ENCODE measurements at places on chromosomes 1 and 21.

DNA sequence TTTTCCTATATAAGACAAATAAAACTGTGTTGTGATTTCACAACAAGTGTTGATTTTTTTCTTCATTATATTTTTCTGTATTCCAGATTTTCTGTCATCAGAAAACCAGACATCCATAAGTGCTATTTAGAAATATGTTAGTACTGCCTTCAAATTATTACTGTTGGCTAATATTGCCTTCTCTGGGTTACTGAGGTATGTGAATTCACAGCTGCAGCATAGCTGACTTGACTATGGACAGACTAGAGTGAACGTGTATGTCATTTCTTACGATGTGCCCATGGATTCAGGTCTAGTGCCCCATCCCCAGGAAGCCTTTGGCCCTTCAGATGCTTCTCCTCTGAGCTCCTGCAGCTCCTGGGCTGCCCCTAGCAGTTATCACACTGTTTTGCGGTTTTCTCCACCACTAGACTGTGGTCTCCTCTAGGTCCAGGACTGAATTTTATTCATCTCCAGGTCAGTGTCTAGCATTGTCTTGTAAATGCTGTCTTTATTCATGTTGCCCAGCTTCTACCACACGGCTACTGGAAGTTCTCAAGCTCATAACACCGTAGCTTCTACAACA is 118.5 kb downstream of the FGGY start:
- no peak for DNase-seq

DNA sequence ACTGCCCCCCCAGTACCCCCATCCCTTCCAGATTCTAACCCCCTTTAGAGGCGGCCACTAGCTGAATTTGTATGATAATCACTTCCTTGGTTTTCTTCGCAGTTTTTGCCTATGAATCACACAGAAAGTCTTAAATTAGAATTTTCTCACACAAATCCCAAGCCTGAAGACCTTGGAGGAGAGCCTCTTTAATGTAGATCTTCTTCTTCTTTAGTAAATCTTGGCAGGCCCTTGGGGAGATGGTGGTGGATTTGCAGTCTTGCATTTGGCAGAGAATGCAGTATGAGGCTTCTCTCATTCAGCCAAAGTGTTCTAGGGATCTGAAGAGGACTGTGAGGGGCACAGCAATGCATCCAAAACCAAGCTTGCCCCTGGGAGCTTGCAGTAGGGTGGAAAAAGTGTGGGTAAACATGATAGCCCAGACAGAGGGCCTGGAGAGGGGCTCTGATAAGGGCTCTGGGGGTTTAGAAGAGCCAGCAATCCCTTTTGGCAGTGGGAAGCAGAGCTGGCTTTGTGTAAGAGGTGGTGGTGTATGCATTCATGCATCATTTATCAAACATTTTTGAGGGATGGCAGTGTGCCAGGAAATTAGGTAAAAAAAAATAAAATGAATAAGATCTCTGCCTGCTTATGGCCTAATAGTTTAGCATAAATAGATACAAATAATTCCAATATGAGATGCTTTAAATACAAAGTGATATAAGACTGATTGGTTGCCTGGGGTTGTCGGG is 7.7 kb upstream of the CDC42 start:
- no peak for DNase-seq

DNA sequence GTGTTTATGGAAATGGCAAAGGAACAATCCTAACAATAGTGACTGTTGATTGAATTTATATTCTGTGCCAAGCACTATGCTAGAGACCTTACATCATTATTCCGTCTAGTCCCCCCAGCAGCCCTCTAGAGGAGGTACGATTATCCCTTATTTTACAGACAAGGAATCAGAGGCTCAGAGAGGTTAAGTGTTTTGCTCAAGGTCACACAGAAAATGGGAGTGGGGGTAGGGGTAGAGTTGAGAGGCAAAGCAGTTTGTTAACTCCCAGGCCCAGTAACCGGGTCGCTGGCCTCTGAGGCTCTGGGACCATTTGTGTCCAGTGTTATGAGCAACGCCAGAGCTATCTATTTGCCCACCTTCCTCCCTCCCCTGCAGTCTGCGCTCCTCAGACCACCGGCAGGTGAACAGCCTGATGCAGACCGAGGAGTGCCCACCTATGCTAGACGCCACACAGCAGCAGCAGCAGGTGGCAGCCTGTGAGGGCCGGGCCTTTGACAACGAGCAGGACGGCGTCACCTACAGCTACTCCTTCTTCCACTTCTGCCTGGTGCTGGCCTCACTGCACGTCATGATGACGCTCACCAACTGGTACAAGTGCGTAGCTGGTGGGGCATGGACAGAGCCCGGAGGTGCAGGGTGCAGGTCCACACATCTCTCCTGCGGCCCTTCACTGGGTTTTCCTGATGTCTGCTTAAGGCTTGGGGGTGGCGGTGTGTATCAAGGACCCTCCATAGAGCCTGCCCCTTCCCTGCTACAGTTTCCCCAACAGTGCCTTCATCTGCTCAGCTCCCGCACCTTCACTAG is 19.8 kb downstream of the SERINC2 start:
- no peak for DNase-seq

GRCh38 chr1:22048351-22049192 is 3.9 kb upstream of the CDC42 start:
- DNase-seq, result no peak

DNA sequence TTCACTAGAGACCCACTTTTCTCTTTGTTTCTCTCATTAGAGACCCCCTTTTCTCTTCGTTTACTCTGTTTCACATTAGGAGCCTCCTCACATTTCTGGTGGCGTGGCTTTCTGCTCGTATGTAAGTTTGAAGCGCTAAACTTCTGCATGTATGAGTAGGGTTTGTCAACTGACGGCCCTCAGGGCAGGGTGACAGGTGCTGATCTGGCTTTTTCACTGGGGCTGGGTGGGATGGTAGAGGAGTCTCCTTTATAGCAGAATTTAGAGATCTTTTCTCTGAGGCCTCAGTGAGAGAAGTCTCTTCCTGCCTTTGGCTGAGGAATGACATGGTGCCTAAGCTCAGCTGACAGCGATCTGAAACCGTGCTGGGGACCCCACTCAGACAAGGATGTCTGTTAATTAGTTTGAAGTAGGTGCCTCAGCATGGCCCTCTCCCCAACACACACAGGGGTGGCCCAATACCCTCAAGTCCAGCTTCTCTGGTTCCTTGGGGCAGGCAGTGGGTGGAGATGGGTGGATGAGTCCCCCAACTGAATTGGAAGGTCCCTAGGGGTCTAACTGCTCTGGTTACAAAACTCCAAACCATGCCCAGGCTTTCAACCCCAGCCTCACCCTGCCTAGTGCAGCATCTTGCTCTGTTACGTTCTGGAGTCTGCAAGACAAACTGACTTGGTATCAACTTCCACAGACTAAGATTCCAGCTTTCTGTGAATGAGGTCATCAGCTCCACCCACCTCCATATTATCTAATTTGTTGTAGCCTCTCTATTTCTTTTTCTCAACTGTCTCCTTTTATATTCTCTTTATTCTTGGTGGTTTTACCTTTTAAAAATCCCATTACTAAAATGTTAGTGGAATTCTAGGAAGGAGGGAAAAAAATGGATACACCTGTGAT is 3.2 kb downstream of the SLC1A7 start:
- DNase-seq, result no peak

DNA sequence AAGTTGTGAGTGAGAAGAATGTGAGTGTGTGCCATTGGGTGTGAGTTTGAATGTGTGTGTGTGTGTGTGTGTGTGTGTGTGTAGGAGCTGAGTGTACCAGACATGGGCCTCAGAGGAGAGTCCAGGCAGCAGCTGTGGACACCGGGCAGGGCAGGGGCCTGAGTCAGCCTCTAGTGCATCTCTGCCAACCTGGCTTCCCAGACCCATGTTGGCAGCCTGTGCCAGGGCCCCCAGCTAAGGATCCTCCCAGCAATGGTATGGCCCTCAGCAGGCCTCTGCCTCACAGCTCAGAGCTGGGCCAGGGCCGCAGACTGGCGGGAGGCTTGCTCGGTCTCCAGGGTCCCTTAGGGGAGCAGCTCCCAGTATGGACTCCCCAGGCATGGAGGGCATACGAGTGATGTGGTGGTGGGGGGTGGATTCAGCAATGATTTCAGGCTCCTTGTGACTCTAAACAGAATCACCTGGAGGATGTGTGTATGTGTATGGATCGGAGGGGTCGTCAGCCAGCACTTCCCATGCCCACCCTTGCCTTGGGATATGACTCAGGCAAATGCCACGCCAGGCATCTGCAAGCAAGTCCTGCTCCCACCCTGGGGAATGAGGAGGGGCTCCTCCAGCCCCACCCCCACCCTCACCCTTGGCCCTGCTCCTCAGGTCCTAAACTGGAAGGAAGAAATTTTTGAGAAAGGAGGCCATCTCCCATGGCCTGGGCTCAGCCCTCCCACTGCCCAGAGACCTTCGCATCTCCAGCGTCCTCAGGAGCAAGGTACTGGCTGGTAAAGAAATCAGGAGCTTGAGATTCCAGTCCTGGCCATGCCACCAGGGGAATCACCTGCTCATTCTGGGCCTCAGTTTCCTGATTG is 1.8 kb upstream of the FOXO6 start:
- no peak for DNase-seq

GRCh38 chr1:223547316-223548114 is 118.0 kb downstream of the CAPN8 start:
- no peak for DNase-seq

DNA sequence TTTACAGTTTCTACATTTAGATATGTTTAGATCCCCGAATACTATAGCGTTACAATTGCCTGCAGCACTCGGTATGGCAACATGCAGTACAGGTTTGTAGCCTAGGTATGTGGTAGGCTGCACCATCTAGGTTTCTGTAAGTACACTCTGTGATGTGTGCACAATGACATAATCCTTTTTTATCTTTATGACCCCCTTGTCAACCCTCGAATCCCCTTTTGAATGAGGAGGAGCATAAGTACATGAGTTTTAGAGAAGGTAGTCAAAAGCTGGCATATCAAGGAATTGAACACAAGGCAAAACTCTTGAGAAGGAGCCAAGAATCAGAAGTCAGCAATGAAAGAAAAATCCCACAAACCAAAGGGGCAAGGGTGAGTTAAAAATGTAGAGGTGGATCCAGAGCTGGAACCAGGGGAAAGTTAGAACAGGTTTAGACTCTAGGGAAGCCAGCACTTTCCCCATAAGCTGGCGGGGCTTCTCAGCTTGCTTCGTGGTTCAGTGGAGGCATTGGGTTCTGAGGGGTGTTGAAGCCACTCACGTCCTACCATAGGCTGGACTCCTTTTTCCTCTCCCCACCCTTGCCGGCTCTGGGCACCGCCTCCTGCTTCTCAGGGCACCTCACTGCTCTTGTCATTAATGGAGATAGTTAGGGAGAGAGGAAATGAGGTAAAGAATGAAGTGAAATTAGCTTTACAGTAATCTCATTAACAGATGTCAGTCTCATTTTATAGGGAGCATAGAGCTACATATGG is 31.3 kb downstream of the OLFML3 start:
- DNase-seq, result no peak

DNA sequence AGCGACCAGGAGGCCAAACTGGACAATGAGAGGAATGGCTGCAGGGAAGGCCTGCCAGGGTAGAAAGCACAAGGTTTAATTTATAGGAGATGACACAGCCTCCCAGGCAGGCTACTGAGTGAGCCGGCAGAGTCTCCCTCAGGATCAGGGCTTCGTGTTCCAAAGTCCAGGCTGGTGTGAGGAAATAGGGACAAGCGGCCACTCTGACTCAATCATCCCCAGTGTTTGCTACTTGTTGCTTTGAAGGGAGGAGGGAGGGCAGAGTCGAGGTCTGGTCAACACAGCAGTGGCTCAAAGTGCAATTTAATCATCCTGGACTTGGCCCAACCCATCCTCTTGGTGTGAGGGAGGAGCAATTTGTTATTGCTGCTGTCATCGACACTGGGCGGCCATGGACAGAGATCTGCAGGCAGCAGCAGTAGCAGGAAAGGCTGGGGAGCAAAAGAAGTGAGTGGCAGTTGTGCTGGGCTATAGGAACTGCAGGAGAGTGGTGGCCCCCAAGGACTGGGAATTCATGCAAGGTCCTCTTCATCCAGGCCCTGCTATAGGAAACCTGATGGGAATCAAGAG is 27.5 kb downstream of the TBX15 start:
- DNase-seq, result no peak

DNA sequence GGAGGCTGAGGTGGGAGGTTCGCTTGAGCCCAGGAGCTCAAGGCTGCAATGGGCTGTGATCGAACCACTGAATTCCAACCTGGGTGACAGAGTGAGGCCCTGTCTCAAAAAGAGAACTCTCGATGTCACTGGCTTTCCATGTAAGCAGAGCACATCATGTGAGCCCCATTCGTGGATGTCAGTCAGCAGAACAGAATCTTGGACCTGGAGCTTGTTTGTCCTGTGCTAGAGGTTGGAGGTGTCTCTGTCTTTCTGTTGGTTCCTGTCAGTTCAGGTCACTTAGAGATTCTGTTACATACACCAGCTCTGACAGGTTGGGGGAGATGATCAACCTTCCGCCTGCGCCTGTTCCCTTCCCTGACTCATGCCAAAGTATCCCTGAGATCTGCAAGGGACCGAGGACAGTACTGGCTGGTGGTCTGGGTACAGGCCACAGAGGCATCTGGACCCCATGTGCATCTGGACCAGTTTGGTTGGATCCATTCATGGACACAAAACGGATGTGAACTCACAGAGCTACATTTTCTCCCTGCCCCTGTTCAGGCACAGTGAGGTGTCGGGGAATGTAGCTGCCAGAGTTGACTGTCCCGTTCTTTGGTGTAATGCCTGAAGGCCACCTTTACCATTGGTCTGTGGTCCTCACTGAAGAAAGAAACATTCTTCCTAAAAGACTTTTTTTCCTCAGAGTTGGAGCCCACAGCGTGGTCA is 10.0 kb downstream of the ARF1 start:
- no peak for DNase-seq

DNA sequence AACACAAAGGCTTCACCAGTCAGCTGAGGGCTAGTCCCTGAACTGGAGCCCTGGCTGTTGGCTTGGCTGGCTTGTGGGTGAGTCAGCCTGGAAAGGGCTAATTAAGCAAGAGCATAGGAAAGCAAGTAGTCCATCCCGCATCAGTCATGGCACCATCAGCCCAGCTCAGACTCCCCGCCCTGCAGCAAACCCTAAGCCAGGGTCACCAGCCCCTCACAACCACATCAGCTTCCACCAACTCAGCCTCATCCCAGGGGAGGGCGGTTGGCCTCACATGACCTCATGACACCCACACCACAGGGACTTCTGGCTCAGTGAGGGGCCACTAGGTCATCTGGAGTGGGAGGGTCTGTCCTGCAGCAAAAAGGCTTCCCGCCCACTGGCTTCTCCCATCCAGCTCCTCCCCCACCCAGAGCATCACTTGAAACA is 7.0 kb upstream of the SPATC1L start:
- DNase-seq, result no peak

GRCh38 chr1:215584389-215584788 is 17.3 kb downstream of the KCTD3 start:
- DNase-seq, result no peak

- DNase-seq, result no peak
Observed at GRCh38 chr1:228304766-228305395, 97.0 kb downstream of the OBSCN start.

DNA sequence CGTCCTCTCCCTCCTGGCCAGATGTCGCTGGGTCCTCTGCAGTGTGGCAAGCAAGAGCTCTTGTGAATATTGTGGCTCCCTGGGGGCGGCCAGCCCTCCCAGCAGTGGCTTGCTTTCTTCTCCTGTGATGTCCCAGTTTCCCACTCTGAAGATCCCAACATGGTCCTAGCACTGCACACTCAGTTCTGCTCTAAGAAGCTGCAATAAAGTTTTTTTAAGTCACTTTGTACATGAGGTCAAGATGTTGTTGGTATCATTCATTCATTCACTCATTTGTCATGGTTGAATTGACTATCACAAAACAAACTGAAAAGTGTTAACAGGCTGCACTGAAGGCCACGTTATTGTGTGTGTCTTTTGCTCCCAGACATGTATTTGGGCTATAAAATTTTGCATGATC is 8.2 kb upstream of the PADI6 start:
- DNase-seq, result no peak

GRCh38 chr21:32884062-32884461 is 112.5 kb upstream of the PAXBP1 start:
- DNase-seq, result no peak
